ENCODE measurements at places on chromosomes 2 and 18. TPM values are rescaled to one million over a fixed set of nuclear protein-coding genes. Genes with fewer than 3 reads are reported as not detected.

Gene FLACC1
- total RNA-seq, result 1.3 TPM

Gene TANC1
- 0.15 TPM for total RNA-seq

Gene CDK5R2
- not detected for total RNA-seq

Gene IL37
- total RNA-seq, result not detected

Gene KIAA2012
- not detected for total RNA-seq

Gene DHRS9
- total RNA-seq, result not detected

Gene TXNDC2
- not detected for total RNA-seq

Gene FAM110C
- 0.15 TPM for total RNA-seq

Gene LINC00305
- not detected for total RNA-seq

Gene NTSR2
- not detected for total RNA-seq

Gene ALPI
- not detected for total RNA-seq

All from activated CD8-positive, alpha-beta memory T cell treated with anti-CD3 and anti-CD28 coated beads for 36 hours (primary cell).